ENCODE measurements at places on chromosomes 2 and 18. TPM values are rescaled to one million over a fixed set of nuclear protein-coding genes. Genes with fewer than 3 reads are reported as not detected.

DNA sequence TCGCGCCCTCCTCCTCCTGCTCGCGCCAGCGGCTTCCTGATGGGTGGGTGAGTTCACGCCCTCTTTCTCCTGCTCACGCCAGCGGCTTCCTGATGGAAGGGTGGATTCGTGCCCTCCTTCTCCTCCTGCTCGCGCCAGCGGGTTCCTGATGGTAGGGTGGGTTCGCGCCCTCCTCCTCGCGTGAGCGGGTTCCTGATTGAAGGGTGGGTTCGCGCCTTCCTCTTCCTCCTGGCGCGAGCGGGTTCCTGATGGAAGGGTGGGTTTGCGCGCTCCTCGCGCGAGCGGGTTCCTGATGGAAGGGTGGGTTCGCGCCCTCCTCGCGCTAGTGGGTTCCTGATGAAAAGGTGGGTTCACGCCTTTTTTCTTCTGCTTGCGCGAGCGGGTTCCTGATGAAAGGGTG, 62.0 kb upstream of the MGAT5 start:
- H3K27ac ChIP-seq: no peak overlapping the region
- no peak for DNase-seq

DNA sequence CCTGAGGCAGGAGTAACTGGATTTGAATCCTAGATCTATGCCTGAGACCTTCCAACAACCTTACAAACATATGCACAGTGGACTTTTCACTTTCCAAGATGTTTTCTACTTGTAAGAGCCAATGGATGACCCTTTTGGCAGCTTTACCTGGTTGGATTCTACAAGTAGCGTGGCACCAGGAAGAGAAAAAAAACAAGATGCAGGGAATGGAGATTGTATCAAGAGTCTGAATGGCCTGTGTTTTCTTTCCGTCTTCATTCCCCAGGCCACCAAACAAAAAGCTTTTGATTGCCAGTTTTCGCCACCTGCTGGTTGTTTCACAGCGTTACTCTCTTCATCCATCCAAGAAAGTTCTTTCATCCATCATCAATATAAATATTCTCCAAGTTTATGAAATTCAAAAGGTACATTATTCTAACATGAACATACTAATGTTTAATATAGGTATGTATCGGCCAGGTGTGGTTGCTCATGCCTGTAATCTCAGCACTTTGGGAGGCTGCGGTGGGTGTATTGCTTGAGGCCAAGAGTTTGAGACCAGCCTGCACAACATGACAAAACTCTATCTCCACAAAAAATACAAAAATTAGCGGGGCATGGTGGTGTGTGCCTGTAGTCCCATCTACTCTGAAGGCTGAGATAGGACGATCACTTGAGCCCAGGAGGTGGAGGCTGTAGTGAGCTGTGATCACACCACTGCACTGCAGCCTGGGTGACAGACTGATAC, 3.5 kb upstream of the BCL2 start:
- no peaks in the 10 kb centered on the region for H3K36me3 ChIP-seq
- H3K27me3 ChIP-seq: no peaks in the 10 kb centered on the region
- peak overlapping the region; percentile 87 for H3K27ac ChIP-seq
- no peak for DNase-seq

DNA sequence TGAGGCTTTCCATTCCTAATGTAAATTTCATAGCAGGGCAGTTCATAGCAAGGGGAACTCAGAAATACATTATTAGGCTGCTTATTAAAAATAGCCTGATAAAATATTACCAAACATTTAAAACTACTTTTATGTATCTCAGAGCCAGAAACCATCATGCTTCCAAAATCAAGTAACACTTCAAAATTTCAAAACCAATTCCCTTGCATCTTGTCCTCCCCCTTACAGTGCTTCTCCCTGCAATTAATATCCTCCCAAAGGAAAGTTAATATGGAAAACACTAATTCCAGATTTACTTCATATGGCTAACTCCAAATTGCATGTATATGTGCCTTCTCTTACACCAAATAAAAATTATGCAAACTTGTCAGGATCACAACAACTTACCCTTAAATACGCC, 6.6 kb downstream of the PLEKHH2 start:
- no peaks in the 10 kb centered on the region for H3K4me1 ChIP-seq
- no peak overlapping the region for H3K27ac ChIP-seq
- H3K4me3 ChIP-seq: no peak overlapping the region
- DNase-seq: no peak

DNA sequence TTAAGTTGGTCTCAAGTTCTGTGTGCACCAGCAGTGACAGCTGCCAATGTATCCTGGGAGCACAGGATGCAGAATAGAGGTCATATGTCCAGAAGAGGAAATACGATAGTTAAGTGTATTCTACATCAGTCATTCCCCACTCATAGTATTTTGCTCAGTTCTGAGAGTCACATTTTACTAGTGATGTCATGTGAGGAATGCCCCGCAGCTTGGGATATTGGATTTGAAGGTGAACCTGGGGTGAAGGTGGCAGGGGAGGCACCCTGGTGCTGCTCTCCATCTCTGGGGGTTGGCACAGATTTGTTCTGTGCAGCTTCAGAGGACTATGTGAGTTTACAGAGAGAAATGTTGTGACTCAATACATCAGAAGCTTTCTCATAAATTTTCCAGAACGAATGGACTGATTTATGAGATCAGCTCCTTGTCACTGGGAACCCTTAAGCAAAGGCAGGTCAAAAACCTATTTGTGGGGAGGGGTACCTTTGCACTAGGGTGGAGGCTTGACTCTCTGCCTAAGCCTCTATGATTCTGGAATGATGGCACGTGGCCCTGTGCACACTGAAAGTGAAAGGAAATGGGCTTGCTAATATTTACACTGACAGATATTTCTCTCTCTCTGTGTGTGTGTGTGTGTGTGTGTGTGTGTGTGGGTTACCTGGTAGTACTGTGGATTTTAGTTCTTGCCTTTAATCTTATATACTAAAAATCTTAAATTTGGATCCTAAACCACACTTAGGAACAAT, 95.9 kb downstream of the NEB start:
- peak overlapping the region; percentile 74 for H3K27ac ChIP-seq
- DNase-seq: no peak
- H3K4me3 ChIP-seq: no peak overlapping the region
- no peaks in the 10 kb centered on the region for H3K27me3 ChIP-seq
- peaks cover 4% of the 10 kb centered on the region for H3K36me3 ChIP-seq

- no peaks in the 10 kb centered on the region for H3K4me1 ChIP-seq
- H3K4me3 ChIP-seq: no peak overlapping the region
- no peak overlapping the region for H3K27ac ChIP-seq
- H3K36me3 ChIP-seq: no peaks in the 10 kb centered on the region
- DNase-seq: no peak
- H3K27me3 ChIP-seq: no peaks in the 10 kb centered on the region
Observed at GRCh38 chr2:13597176-13597575, 880.4 kb downstream of the TRIB2 start.

DNA sequence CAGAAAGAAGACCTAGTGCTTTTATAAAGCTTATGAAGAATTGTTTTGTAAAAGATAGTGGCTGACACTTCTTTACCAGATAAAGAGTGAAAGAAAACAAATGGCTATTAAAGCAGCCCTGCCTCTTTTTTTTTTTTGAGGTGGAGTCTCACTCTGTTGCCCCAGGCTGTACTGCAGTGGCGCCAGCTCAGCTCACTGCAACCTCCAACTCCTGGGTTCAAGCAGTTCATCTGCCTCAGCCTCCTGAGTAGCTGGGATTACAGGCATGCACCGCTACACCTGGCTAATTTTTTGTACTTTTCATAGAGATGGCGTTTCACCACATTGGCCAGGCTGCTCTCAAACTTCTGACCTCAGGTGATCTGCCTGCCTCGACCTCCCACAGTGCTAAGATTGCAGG, 12.9 kb downstream of the ARPC2 start:
- no peak overlapping the region for H3K4me3 ChIP-seq
- no peak overlapping the region for H3K27ac ChIP-seq
- no peak for DNase-seq
- no peaks in the 10 kb centered on the region for H3K27me3 ChIP-seq

DNA sequence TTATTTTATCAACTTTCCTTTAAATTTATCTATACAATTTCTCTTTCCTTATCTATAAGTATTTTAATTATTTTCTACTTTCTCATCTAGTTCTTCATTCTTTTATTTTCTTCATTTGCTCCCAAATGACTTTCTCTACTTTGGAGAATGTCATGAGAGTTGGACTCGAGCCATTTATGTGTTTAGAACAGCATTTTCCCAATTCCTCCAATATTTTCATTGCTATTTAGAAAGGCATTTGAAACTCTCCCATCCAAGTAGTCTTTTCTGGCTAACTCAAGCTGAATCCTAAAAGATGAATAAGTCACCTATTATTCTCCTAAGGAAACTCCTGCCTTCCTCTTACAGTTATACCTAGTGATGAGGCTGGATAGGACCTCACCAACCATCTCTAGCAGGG, 15.8 kb upstream of the FEZ2 start:
- no peaks in the 10 kb centered on the region for H3K4me1 ChIP-seq
- no peaks in the 10 kb centered on the region for H3K27me3 ChIP-seq
- H3K36me3 ChIP-seq: no peaks in the 10 kb centered on the region
- DNase-seq: no peak
- no peak overlapping the region for H3K27ac ChIP-seq

- H3K36me3 ChIP-seq: peaks cover 16% of the 10 kb centered on the region
- H3K4me3 ChIP-seq: no peak overlapping the region
- H3K27me3 ChIP-seq: no peaks in the 10 kb centered on the region
- no peak for DNase-seq
Observed at GRCh38 chr2:120283649-120284048, 31.0 kb downstream of the RALB start.

- DNase-seq: no peak
- no peak overlapping the region for H3K27ac ChIP-seq
- no peaks in the 10 kb centered on the region for H3K4me1 ChIP-seq
Observed at GRCh38 chr2:126448611-126449010, 207.3 kb upstream of the GYPC start.

DNA sequence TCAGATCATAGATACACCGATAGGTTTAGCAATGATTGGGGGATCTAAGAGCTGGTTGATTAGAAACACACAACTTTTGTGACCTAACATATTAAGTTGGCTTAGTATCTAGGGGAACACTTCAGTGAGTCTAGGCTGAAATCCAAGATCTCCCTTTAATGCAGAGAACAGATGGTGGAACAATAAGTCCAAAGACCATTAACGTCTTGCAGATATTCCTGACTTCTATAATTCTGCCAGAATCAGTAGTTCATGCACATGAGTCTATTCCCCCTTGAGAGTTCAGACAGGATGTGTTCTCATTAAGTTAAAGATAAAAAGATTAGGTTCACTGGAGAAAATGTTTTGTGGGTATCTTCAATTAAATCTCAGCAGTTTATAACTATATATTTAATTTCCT, 506.5 kb downstream of the TSN start:
- no peak for DNase-seq
- H3K27me3 ChIP-seq: no peaks in the 10 kb centered on the region
- no peak overlapping the region for H3K4me3 ChIP-seq
- H3K27ac ChIP-seq: no peak overlapping the region
- no peaks in the 10 kb centered on the region for H3K4me1 ChIP-seq

- no peak overlapping the region for H3K27ac ChIP-seq
- DNase-seq: no peak
- H3K4me3 ChIP-seq: no peak overlapping the region
- no peaks in the 10 kb centered on the region for H3K36me3 ChIP-seq
- H3K27me3 ChIP-seq: peaks cover 2% of the 10 kb centered on the region
Observed at GRCh38 chr2:70830366-70830765, 5.2 kb downstream of the CD207 start.

DNA sequence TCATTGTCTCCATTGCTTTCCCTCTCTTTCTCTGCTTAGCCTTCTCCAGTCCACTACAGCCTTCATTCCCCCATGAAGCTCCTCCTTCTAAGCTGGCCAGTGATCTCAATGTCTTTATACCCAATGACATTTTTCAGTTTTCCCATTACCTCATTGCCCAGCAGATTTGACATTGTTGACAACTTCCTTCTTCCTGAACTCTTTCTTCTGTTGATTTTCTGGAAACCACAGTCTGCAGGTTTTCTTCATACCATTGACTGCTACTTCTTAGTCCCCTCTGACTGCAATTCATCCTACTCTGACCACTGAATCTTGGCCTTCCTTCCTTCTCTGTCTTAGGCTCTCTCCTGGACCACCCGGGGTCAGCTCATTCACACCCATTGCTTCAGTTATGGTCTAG, 22.9 kb upstream of the SPP2 start:
- no peak for DNase-seq
- no peaks in the 10 kb centered on the region for H3K36me3 ChIP-seq
- peaks cover 2% of the 10 kb centered on the region for H3K27me3 ChIP-seq
- H3K4me3 ChIP-seq: no peak overlapping the region

The TTR gene
- not detected for total RNA-seq

The CAVIN2 gene
- total RNA-seq: 29.7 TPM

The PMAIP1 gene
- 0.59 TPM for total RNA-seq

The POTEC gene
- total RNA-seq: not detected

The LRRC30 gene
- total RNA-seq: 1.4 TPM

The HOXD10 gene
- not detected for total RNA-seq

The RAB12 gene
- total RNA-seq: 120 TPM

The PPP1R1C gene
- total RNA-seq: 1.1 TPM

The FOXI3 gene
- not detected for total RNA-seq

The RAB6C gene
- total RNA-seq: not detected
